ENCODE measurements at places on chromosomes 1 and 21.

DNA sequence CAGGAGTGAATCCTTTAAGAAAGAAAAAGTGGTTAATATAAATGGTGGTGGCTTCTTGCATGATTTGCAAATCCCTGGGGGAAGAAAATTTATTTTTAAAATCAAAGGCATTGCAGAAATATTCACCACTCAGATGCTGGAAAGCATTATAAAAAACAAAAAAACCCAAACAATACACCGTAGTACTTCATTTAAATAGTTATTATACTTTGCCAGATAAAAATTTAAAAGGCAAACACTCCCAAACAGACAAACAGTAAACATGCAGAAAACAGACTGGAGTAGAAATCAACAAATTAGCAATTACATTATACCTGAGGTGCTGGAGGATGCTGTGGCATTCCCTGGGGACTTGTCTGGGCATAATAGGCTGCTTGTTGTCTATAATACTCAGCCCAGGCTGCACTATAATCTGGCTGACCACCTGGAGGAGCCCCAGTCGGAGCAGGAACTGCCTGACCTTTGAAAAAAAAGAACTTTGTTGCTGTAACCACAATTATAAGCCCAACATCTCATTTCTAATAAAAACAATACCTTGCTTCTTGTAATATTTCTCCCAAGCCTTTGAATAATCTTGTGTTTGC, 29.9 kb downstream of the FUBP1 start:
- no peak for DNase-seq

- DNase-seq, result no peak
Measured at GRCh38 chr1:245952383-245953026, 554.6 kb downstream of the SMYD3 start.

GRCh38 chr1:31583082-31583994, 7.0 kb downstream of the TINAGL1 start:
- DNase-seq, result no peak

GRCh38 chr1:12464045-12464461, 154.0 kb downstream of the DHRS3 start:
- DNase-seq, result no peak

DNA sequence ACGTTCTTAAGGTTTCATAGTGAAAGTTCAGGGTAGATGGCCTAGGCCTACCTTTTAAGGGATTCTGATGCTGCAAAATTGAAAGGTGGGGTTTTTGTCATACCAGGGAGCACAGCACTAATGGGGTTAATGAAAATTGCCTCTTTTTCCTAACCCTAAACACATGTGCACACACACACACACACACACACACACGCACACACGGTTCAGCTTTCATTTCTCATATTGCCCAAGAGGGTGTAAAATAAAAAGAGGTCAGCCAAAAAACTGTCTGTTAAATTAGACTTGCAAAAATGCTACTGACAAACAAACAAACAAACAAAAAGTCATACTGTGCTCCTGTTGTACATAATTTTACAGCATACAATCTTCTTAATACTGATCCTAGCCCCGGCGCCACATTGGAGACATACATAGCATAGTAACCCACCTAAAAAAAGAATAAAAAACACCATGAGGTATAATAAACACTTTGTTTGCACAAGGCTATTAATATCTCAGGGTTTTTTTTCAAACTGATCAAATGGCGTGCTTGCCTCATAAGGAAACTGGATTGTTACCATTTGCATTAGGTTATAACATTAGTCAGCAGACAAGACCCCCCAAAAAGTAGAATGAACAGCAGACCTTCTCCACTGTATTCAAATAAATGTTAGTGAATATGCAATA, 69.1 kb downstream of the TGFB2 start:
- DNase-seq, result no peak

- DNase-seq, result no peak
Measured at GRCh38 chr21:45893740-45894449, 87.7 kb upstream of the COL6A1 start.

DNA sequence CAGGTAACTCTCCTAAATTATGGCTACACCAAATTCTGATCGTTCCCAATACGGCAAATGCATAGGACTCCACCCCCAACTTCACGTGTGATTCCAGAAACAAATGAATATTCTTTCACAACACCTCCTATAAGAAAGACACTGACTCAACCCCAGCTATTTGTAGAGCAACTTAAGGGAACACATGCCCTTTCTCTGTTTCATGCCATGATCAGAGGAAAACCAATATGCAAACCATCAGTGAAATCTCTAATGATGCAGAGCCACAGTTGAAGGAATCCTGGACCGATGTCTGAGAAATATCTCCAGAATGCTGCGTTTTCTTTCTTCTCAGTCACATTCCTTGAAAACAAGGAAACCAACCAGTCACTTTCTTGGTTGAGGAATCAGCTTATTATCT, 164.2 kb upstream of the PTBP2 start:
- DNase-seq, result no peak

Data from naive B cell (primary cell).